ENCODE measurements at places on chromosomes 2 and 18.

- DNase-seq, result peak; percentile 67
These were observed 60.7 kb downstream of the DGKD start for GRCh38 chr2:233414777-233415570.

- DNase-seq, result no peak
These were observed 23.9 kb upstream of the ALLC start for GRCh38 chr2:3633982-3634595.

DNA sequence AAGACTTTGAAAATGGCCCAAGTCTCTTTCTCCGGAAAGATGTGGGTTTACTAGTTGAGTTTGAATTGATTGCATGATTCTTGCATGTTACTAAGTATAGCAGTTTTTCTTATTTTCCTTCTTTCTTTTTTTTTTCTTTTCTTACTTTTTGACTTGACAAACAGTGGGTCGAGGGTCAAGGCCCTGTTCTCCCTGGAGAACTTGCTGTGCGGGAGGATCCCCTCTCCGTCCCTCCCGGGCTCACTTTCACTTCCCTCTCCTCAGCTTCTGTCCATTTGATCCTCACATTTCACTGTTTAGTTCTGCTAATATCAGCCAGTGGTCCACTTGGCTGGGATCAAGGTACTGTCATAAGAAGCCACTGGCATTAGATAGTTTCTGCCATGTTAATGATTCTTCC lies 767.4 kb downstream of the TDRD15 start:
- no peak for DNase-seq

DNA sequence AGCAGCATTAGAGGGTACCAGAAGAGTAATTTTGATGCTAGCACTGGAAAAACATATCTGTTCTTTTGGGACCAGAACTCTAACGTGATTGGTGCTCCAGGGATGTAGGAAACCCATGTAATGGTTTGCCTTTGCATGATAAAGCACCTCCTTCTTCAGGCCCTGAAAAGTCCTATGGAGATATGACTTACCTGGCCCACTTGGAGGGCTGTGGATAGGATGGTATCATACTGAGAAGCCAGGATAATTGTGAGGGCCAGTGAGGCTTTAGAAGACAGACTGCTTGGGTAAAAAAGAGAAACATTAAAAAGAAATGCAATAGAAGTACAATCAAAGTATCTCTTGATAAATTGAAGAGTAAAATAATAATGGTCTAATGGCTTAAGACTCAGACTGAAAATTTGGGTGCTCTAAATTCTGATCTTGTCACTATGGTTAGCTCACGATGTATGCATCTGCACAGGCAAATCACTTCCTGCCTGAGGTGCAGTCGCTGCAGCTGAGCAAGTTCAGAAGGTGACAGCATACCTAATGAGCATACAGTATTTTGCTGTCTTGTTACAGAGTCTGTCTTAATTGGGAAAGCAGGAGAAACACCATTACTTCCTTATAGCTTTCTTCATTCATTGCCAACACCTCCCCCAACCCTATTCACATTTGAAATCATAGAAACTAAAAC lies 371.5 kb downstream of the NUP35 start:
- DNase-seq, result no peak

- no peak for DNase-seq
These were observed 25.8 kb downstream of the FARP2 start for GRCh38 chr2:241381872-241382271.

DNA sequence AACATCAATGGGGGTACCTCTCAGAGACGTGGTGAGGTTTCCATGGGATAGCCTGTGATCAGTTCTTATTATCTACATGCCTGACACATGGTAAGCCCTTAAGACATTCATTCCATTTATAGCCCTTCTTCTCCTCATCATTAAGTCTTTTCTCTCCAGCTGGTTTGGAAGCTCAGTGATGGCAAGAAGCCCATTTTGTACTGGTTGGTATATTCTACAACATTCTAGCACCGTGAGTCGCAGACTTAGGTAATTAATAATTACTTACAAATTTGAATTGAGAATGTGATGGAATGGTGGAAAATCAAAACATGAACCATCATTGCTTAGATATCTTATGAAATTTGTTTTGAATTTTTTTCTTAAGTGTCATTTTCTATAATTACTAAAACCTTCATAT lies 472.6 kb downstream of the DLGAP1 start:
- DNase-seq, result no peak

GRCh38 chr2:177574356-177574755 lies 181.8 kb downstream of the AGPS start:
- DNase-seq, result no peak

GRCh38 chr2:140154706-140155105 lies 1374.5 kb upstream of the NXPH2 start:
- DNase-seq, result peak; percentile 25

DNA sequence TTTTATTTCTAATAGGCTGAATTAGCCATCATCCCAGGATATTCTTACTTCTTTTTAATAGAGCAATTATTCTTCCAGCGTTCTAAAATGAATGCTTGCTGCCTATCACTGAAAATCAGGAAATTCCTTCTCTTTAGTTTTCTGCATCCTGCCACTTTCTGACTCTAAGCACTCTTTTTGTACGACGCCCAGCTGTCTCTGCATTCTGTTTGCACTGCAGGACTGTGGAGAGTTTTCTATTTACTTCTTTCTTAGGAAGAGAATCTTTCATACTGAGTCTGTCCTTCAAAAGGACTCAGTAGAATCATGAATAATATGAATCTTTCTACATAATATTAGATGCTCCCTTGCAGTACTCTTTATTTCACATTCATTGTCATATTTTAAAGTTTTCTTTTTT lies 360.4 kb upstream of the DSEL start:
- no peak for DNase-seq

DNA sequence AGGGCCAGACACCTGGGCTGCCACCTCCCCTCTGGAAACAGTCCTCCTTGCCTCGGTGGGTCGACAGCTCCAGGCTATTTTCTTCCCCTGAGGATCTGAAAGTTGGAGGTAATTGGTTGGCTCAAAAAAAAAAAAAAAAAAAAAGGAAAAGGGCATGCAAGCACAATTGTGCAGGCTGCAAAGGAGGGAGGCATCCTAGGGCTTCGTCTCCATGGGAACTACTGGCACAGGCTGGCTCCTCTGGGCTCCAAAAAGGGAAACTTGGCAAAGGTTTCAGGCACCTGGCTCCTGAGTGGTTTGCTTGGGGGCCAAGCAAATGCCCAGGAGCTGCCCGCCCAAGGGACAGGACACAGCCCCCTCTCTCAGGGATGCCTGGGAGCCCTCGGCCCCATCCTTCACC lies 1.1 kb upstream of the KCNIP3 start:
- DNase-seq, result no peak

DNA sequence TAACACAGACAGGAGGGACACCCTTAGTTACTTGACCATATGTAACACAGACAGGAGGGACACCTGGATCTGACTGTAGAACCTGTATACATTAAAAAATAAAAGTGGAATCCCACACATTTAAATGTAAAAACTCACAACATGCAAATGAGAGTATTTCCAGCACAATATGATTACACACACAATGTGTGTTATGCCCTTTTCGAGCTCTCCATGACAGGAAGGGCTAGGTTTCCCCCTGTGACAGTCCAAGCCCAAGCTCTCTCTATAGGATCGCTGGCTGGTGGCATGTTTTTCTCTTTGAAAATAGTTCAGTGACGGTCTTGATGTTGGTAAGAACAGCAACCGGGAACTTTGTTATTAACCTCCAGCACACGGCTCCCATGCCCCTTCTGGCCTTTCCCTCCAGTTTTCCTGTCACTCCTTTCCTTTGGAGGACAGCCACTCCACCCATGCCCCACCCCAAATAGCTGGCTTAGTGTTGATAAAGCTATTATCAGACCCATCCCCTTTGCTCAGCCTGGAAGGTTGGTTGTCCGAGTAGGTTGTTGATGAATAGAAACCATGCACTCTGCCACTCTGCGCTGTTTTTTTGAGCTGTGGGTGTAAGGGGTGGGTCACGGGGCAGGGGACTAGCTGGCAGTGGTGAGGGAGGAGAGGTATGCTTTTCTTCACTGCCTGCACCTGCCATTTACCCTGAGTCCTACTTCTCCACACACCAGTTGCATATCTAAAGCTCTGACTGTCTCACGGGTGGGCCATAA lies 2.7 kb downstream of the RASGRP3 start:
- no peak for DNase-seq

DNA sequence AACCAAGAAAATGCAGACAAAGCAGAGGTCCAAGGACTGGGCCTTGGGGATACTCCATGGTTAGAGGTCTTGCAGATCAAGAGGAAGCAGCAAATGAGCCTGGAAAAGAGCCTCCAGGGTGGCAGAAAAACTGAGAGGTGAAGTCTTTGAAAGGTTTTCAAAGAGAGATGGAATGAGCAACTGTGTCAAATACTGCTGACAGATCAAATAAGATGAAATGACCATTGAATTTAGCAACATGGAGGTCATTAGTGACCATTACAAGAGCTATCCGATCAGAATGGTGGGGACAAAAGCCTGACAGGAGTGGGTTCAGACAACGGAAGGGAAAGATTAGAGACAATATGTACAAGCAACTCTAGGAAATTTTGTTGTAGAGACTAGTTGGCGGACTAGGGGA lies 1.5 kb downstream of the CLHC1 start:
- DNase-seq, result no peak

DNA sequence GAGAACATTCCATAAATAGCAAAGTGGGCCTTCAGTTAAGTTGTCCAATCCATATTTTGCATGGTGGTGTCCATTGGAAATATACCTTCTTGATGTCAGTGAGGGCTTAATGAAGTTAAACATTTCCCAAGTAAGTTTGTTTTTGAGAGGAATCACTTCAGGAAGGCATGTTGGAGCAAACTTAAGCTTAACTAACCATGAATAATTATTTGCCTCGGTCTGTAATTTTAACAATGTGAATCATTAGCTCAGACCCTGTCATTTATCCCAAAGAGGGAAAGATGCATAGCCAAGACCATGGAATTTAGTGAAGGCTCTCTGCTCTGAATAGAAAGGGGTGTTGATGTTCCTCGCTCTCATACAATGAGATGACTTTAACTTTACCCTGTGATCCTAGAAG lies 47.4 kb downstream of the SPATS2L start:
- DNase-seq, result no peak

- no peak for DNase-seq
These were observed 25.8 kb upstream of the IL18RAP start for GRCh38 chr2:102397209-102397608.

GRCh38 chr2:167784084-167784425 lies 463.3 kb downstream of the STK39 start:
- DNase-seq, result no peak

GRCh38 chr2:119960821-119961220 lies 52.1 kb upstream of the EPB41L5 start:
- DNase-seq, result peak; percentile 40

DNA sequence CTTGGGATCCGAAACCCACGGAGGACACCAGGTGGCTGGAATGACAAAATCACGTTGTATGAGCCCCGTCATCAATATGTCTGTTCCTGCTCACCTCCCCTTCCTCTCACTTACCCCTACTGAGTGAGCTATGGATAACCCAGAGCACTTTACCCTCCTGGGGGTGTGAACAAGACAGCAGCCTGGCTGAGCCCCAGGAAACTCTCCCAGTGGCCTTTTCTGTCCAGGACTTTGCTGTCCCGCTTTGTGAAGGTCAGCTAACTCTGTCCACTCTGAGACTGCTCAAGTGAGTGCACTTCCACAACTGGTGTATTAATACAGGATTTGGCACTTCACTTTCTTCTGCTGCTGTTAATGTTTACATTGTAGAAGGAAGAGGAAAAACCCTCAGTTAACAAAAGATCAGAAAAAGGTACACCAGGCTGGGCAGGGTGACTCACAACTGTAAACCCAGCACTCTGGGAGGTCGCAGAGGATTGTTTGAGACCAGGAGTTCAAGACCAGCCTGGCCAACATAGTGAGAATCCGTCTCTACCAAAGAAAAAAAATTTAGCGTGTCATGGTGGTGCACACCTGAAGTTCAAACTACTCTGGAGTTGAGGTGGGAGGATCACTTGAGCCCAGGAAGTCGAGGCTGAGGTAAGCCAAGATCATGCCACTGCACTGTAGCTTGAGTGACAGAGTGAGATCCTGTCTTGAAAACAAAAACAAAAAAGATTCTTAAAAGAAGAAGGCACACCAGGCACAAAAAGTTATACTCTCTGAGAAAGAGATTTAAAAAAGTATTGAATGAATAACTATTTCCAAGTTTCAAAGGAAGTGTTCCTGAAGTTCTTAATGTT lies 90.3 kb downstream of the CLHC1 start:
- no peak for DNase-seq

Measured in adipocyte (in vitro differentiated cells).